ENCODE measurements at places on chromosomes 12 and 14. TPM values are rescaled to one million over a fixed set of nuclear protein-coding genes. Genes with fewer than 3 reads are reported as not detected.

Gene ERG28
- total RNA-seq = 7.4 TPM

Gene INSM2
- not detected for total RNA-seq

Gene OR6C68
- not detected for total RNA-seq

Gene SNW1
- 41.7 TPM for total RNA-seq

Gene CEBPE
- not detected for total RNA-seq

Gene ZNF891
- total RNA-seq = 0.92 TPM

Gene PAH
- not detected for total RNA-seq

Gene CCDC196
- total RNA-seq = not detected

Gene SPRYD3
- 31.2 TPM for total RNA-seq

Gene LRRC43
- 2.6 TPM for total RNA-seq

Gene ABCC9
- total RNA-seq = 10.7 TPM

Gene VPS33A
- 18.1 TPM for total RNA-seq

Gene EFCAB11
- total RNA-seq = 5.5 TPM

Gene CMA1
- total RNA-seq = not detected

Gene PROX2
- total RNA-seq = not detected

Gene MDGA2
- under 0.01 TPM for total RNA-seq

Gene BMP4
- 11.5 TPM for total RNA-seq

Gene GTF2A1
- total RNA-seq = 19.5 TPM

Gene RPL10L
- not detected for total RNA-seq

Gene FRMD6
- 340 TPM for total RNA-seq

Gene WNT1
- not detected for total RNA-seq

Gene SYT10
- total RNA-seq = not detected

Gene CALCOCO1
- total RNA-seq = 84.9 TPM

Gene KRT71
- total RNA-seq = not detected

Gene C12orf54
- total RNA-seq = not detected

Gene ZC3H14
- 49.4 TPM for total RNA-seq

Gene GARIN6
- not detected for total RNA-seq

Gene OR11G2
- total RNA-seq = not detected

Gene DNAJC22
- total RNA-seq = 6.0 TPM

Gene PTPN6
- under 0.01 TPM for total RNA-seq

Gene MIP
- total RNA-seq = not detected

Gene SLC6A15
- total RNA-seq = 17.6 TPM

Gene SYCP3
- total RNA-seq = 0.14 TPM

Gene AKAP3
- total RNA-seq = 1.5 TPM

Gene CABP1
- total RNA-seq = 2.1 TPM

Gene POU6F1
- 1.1 TPM for total RNA-seq

Gene CELA1
- not detected for total RNA-seq

Gene TEX22
- 0.37 TPM for total RNA-seq

Gene CLEC12A
- total RNA-seq = not detected

Gene VRTN
- not detected for total RNA-seq

Gene MMP19
- total RNA-seq = 5.9 TPM

Gene RERGL
- total RNA-seq = not detected

Gene TTC9
- total RNA-seq = under 0.01 TPM

Gene KRT7
- total RNA-seq = 16.1 TPM

Gene SLC6A13
- 0.14 TPM for total RNA-seq

Gene NTS
- 6.0 TPM for total RNA-seq

Gene GPRC5A
- total RNA-seq = 25.9 TPM

Gene CHGA
- total RNA-seq = not detected

Gene ISCA2
- 10.1 TPM for total RNA-seq

Gene RD3L
- total RNA-seq = not detected

Gene PLA2G1B
- total RNA-seq = not detected

Gene KERA
- total RNA-seq = not detected

Gene TSPAN19
- not detected for total RNA-seq

Gene IGF1
- 11.7 TPM for total RNA-seq

Gene NYNRIN
- 6.4 TPM for total RNA-seq
